ENCODE measurements at places on chromosomes 12 and 14.

GRCh38 chr12:19436931-19437330 is 2.4 kb upstream of the AEBP2 start:
- peaks cover 15% of the 10 kb centered on the region for H3K36me3 ChIP-seq
- no peak for DNase-seq
- H3K27me3 ChIP-seq: no peaks in the 10 kb centered on the region
- H3K27ac ChIP-seq: no peak overlapping the region

- DNase-seq: no peak
- no peaks in the 10 kb centered on the region for H3K4me1 ChIP-seq
- no peak overlapping the region for H3K27ac ChIP-seq
- no peaks in the 10 kb centered on the region for H3K36me3 ChIP-seq
Observed at GRCh38 chr14:103260629-103261124, 73.4 kb upstream of the EIF5 start.

DNA sequence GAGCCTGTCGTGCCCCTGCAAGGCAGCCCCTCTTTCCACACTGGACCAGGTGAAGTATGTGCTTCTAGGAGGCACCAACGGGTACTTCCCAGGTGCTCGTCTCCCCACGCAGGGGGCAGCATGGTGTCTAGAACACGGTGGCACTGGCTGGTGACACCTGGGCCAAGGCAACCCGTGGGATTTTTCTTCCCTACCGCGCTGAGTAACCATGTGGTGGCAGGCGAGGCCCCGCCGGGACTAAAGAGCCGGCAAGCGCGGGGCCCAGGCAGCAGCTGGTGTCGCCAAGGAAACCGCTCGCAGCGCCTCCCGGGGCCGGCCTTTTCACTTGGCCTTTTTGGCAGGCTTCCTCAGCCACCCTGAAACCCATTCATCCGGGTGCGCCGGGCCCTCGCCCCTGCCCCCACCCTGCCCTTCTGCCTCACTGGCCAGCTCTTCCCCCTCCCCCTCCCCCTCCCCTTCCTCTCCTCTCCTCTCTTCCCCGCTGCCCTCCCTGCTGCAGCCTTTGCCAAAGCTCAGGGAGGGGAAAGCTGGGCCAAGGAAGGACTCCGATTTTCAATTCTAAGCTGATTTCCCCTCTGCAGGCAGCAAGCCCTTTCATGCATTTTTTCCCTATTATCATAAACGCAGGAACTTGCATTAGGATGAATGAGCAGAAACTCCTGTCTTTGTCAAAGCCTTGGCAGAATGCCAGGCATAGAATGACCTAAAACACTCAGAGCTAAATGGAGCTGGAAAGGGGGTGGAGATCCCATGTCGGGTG is 81.2 kb downstream of the IRF2BPL start:
- H3K36me3 ChIP-seq: no peaks in the 10 kb centered on the region
- H3K4me3 ChIP-seq: no peak overlapping the region
- H3K4me1 ChIP-seq: peaks cover 53% of the 10 kb centered on the region
- no peaks in the 10 kb centered on the region for H3K27me3 ChIP-seq
- peak; percentile 82 for DNase-seq
- peak overlapping the region; percentile 54 for H3K27ac ChIP-seq

DNA sequence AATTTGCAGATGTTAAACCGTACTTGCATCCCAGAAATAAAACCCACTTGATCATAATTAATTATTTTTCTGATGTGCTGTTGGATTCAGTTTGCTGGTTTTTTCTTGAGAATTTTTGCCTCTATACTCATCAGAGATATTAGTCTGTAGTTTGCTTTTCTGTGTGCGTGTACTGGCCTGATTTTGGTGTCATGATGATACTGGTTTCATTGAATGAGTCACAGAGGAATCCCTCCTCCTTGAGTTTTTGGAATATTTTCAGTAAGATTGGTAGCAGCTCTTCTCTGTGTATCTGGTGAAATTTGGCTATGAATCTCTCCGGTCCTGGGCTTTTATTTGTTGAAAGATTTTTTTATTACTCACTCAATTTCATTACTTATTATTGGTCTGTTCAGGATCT is 100.4 kb upstream of the PMCH start:
- peaks cover 7% of the 10 kb centered on the region for H3K27me3 ChIP-seq
- H3K27ac ChIP-seq: no peak overlapping the region
- peaks cover 10% of the 10 kb centered on the region for H3K4me1 ChIP-seq
- H3K4me3 ChIP-seq: no peak overlapping the region
- no peak for DNase-seq

GRCh38 chr14:104686624-104687517 is 2.5 kb upstream of the INF2 start:
- peaks cover 54% of the 10 kb centered on the region for H3K4me1 ChIP-seq
- H3K27me3 ChIP-seq: peaks cover 2% of the 10 kb centered on the region
- peak overlapping the region; percentile 61 for H3K27ac ChIP-seq
- H3K36me3 ChIP-seq: peaks cover 6% of the 10 kb centered on the region

GRCh38 chr12:53636641-53637040 is 10.5 kb upstream of the ATF7 start:
- no peak overlapping the region for H3K27ac ChIP-seq
- H3K27me3 ChIP-seq: peaks cover 2% of the 10 kb centered on the region
- no peak for DNase-seq
- H3K36me3 ChIP-seq: peaks cover 3% of the 10 kb centered on the region

GRCh38 chr12:9810671-9811070 is 16.6 kb upstream of the KLRF1 start:
- H3K36me3 ChIP-seq: no peaks in the 10 kb centered on the region
- H3K4me3 ChIP-seq: no peak overlapping the region
- peaks cover 21% of the 10 kb centered on the region for H3K27me3 ChIP-seq

GRCh38 chr14:39107591-39107996 is 4.6 kb upstream of the SEC23A start:
- no peaks in the 10 kb centered on the region for H3K27me3 ChIP-seq
- H3K36me3 ChIP-seq: peaks cover 4% of the 10 kb centered on the region
- no peak for DNase-seq
- no peak overlapping the region for H3K27ac ChIP-seq

GRCh38 chr14:84409435-84409834 is 1120.5 kb upstream of the FLRT2 start:
- no peak overlapping the region for H3K4me3 ChIP-seq
- H3K27me3 ChIP-seq: no peaks in the 10 kb centered on the region
- H3K36me3 ChIP-seq: no peaks in the 10 kb centered on the region
- no peak overlapping the region for H3K27ac ChIP-seq
- no peaks in the 10 kb centered on the region for H3K4me1 ChIP-seq
- DNase-seq: no peak

DNA sequence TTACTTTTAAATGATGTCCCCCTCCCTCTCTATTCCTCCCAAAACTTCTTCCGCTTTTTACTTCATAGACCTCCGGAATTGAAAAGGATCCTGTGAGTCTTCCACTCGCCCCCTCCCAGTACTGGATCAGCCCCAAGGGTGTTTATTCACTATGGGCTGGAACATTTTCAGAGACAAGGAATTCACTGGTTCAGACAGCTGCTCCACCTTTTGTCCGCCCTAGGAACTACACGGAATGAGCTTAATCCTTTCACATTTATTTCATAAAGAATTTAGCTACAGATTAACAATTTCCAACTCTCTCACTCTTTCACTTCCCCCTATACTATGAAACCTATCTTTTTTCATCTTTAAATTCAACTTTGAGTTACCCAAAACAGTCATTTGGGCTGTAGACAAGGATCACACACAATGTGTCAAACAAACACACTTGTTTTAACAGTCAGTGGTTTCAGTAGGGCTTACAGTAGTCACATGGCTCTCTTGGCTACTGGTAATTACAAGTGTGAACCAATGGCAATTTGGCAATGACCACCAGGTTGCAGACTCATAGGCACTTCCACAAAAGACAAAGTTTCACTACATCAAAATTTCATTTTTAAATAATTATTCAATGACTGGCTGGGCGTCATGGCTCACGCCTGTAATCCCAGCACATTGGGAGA is 20.6 kb downstream of the CNIH1 start:
- no peak overlapping the region for H3K27ac ChIP-seq
- H3K4me1 ChIP-seq: no peaks in the 10 kb centered on the region
- peaks cover 39% of the 10 kb centered on the region for H3K36me3 ChIP-seq
- H3K27me3 ChIP-seq: no peaks in the 10 kb centered on the region
- H3K4me3 ChIP-seq: no peak overlapping the region

GRCh38 chr14:105201156-105201924 is 20.2 kb upstream of the NUDT14 start:
- no peaks in the 10 kb centered on the region for H3K36me3 ChIP-seq
- H3K4me3 ChIP-seq: no peak overlapping the region
- peaks cover 12% of the 10 kb centered on the region for H3K4me1 ChIP-seq
- peaks cover 17% of the 10 kb centered on the region for H3K27me3 ChIP-seq
- no peak for DNase-seq

DNA sequence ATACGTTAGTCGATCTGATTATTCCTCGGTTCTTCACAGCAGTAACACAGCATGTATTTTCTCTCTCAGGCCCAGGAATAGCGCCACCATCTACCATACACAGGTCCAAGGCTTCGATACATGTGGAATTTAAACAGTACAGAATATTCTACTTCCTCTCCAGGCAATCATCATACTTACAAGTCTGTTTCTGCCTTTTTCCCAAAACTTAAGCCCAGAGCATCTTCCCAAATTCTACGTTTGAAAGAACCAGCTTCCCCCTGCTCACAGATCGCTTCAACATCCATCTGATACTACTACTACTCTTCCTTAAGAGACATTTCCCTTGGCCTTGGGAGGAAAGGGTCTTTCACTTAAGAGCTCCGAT is 626 bp downstream of the TXNDC16 start:
- H3K4me1 ChIP-seq: peaks cover 27% of the 10 kb centered on the region
- DNase-seq: no peak
- H3K4me3 ChIP-seq: peak overlapping the region; percentile 85
- H3K27ac ChIP-seq: peak overlapping the region; percentile 78
- peaks cover 3% of the 10 kb centered on the region for H3K36me3 ChIP-seq
- H3K27me3 ChIP-seq: peaks cover 19% of the 10 kb centered on the region

GRCh38 chr14:23650506-23650905 is 14.3 kb downstream of the DHRS2 start:
- H3K36me3 ChIP-seq: no peaks in the 10 kb centered on the region
- peaks cover 3% of the 10 kb centered on the region for H3K27me3 ChIP-seq
- no peak for DNase-seq
- H3K27ac ChIP-seq: no peak overlapping the region
- peaks cover 11% of the 10 kb centered on the region for H3K4me1 ChIP-seq

- H3K36me3 ChIP-seq: no peaks in the 10 kb centered on the region
- no peak overlapping the region for H3K27ac ChIP-seq
- DNase-seq: no peak
- no peaks in the 10 kb centered on the region for H3K4me1 ChIP-seq
Observed at GRCh38 chr14:100609941-100610391, 22.7 kb upstream of the BEGAIN start.

DNA sequence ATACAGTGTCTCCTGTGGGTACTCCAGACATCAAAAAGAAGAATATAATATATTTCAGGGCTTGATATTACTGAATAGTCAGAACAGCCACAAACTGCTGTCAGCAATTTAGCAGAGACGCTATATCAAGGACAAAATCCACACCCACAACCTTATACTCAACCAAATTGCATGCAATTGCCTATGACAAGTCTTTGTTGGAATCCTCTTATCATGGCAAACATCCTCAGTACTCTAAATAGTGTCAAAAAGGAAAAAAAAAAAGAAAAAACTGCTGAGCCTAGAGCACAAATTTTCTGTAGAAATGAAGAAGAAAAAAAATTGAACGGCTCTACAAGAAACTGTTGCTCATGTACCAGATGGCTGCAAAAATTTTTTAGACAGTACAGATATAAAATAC is 485.7 kb downstream of the TMTC2 start:
- H3K4me1 ChIP-seq: no peaks in the 10 kb centered on the region
- no peaks in the 10 kb centered on the region for H3K27me3 ChIP-seq
- H3K36me3 ChIP-seq: no peaks in the 10 kb centered on the region
- H3K27ac ChIP-seq: no peak overlapping the region
- no peak for DNase-seq

DNA sequence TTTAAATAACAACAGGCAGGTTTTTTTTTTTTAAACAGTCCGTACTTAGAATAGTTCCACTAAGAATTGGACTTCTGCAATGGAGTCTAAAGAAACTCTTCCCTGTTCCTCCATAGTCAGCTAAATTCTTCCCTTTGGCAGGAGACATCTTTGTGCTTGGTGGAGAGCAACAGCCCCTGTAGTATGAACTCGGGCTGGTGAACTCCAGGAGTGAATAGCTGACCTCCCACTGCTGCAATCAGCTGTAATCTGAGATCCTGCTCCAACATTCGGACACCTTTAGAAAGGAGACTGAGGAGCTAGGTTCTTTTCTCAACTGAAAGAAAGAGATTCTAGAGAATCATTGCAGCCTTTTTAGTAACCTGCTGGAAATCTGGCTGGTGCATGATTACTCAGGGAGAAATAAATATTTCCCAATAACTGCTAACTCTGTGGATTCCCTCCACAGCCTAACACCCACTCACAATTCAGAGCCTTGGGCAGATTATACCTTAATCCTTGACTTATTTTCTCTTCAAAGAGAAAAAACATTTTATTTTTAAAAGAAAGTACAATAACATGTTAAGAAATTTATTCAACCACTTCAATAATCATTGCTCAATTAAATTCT is 25.6 kb upstream of the DBX2 start:
- H3K36me3 ChIP-seq: no peaks in the 10 kb centered on the region
- H3K4me1 ChIP-seq: no peaks in the 10 kb centered on the region
- no peak overlapping the region for H3K27ac ChIP-seq
- no peak for DNase-seq

GRCh38 chr14:21245813-21246212 is 23.4 kb downstream of the HNRNPC start:
- H3K27me3 ChIP-seq: no peaks in the 10 kb centered on the region
- H3K4me1 ChIP-seq: peaks cover 61% of the 10 kb centered on the region
- no peak overlapping the region for H3K4me3 ChIP-seq
- H3K27ac ChIP-seq: no peak overlapping the region
- H3K36me3 ChIP-seq: peaks cover 77% of the 10 kb centered on the region

DNA sequence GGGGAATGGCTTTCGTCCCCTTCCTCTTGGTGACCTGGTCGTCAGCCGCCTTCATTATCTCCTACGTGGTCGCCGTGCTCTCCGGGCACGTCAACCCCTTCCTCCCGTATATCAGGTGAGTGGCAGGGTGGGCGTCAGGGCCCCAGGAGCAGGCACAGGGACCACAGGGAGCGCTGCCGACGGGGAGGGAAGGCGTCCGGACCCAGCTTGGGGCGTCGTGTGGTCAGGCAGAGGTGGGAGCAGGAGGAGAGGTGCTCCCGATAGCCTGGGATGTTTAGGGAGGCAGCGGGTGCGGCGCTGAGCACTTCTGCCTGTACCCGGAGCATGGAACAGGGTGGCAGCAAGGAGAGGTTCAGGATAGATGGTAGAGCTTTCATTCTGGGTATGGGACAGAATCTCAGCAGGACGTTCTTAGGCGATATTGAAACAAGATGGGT is 444 bp downstream of the DRAM1 start:
- H3K27ac ChIP-seq: peak overlapping the region; percentile 79
- peaks cover 15% of the 10 kb centered on the region for H3K4me1 ChIP-seq
- H3K4me3 ChIP-seq: peak overlapping the region; percentile 77
- H3K27me3 ChIP-seq: no peaks in the 10 kb centered on the region

- DNase-seq: no peak
- H3K36me3 ChIP-seq: no peaks in the 10 kb centered on the region
- H3K4me3 ChIP-seq: no peak overlapping the region
- peaks cover 11% of the 10 kb centered on the region for H3K27me3 ChIP-seq
- no peaks in the 10 kb centered on the region for H3K4me1 ChIP-seq
- H3K27ac ChIP-seq: no peak overlapping the region
Observed at GRCh38 chr12:109686523-109686922, 27.1 kb upstream of the FAM222A start.

GRCh38 chr14:59254911-59255545 is 66.6 kb downstream of the DAAM1 start:
- H3K4me3 ChIP-seq: no peak overlapping the region
- no peaks in the 10 kb centered on the region for H3K4me1 ChIP-seq
- H3K27me3 ChIP-seq: no peaks in the 10 kb centered on the region

All from activated CD4-positive, alpha-beta memory T cell treated with anti-CD3 and anti-CD28 coated beads, Interleukin-2, amount 10 ng/mL, durations not matched to agents 7 days and 5 days (primary cell).